Kidney (tissue), 22 donors: ENCODE measurements at places on chromosomes 4 and X. TPM values are rescaled to one million over a fixed set of nuclear protein-coding genes. Genes with fewer than 3 reads are reported as not detected.

MAGEB2 gene
- total RNA-seq, result 0.16 TPM

SFRP2 gene
- total RNA-seq, result 4.1 TPM

AREG gene
- 11.8 TPM for total RNA-seq

OPHN1 gene
- total RNA-seq, result 9.5 TPM

GRCh38 chrX:38870361-38870895, 69.2 kb downstream of the MID1IP1 start:
- DNase-seq, result no peak

GRCh38 chr4:139535871-139536234, 20.2 kb downstream of the SETD7 start:
- DNase-seq, result no peak

GRCh38 chrX:133215747-133216146, 2.4 kb downstream of the TFDP3 start:
- DNase-seq, result peak; percentile 24

DNA sequence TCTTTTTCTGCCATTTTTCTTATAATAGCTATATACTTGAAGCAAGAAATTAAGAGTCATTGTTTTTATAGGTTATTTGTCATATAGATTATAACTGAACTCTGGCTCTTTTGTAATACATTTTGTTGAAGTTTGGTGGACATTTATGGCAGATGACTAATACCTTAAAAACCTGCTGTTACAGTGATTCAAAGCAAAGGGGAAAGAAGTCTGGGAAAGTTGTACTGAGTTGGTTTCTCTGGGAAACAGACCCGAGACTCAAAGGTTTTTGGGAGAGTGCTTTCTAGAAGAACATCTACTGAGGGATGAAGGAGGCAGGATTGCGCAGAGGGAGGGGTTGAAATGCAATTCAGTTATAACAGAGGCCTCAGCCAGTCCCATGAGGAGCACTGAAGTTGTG, 35.9 kb downstream of the NAP1L5 start:
- no peak for DNase-seq

GRCh38 chr4:99998062-99998867, 48.2 kb upstream of the H2AZ1 start:
- DNase-seq, result peak; percentile 31

DNA sequence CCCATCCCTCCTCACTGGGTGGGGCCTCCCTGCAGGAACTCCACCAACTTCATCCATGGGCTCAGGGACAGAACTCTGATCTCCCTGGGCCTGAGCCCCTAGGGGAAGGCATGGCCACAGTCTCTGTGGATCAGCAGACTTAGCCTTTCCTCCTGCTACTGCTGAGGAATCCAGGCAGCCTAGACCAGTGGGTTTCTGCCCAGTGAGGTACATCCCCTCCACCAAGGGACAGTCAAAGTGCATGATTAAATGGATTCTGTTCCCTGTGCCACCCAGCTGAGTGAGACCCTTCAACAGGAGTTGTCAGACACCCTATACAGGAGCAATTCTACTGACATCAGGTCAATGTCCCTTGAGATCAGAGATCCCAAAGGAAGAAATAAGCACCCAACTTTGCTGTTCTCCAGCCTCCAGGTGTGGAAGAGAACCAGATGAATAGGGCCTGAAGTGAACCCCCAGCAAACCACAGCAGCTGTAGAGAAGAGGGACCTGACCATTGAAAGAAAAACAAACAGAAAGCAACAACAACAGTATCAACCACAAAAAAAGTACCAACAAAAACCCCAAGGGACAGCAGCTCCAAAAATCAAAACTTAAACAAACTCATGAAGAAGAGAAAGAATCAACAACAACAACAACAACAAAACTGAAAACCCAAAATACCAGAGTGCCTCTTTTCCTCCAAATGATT, 84.8 kb downstream of the CHIC1 start:
- no peak for DNase-seq

GRCh38 chr4:171924746-171925376, 111.7 kb downstream of the GALNTL6 start:
- DNase-seq, result no peak

DNA sequence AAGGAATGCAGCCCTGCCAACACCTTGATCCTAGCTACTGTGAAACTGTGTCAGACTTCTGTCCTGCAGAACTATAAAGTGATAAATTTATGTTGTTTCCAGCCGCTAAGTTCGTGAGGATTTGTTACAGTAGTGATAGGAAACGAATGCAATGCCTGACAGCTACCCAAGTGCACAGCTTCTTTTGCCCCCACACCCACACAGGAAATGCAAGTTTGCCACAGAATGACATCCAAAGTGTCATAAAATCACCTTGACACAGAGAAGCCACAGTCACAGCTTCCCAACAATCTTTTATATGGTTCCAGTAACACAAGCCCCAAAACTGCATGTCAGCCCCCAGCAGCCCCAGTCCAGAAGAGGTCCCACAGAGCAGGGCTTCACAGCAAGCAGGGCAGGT, 216.9 kb upstream of the S100G start:
- no peak for DNase-seq

DNA sequence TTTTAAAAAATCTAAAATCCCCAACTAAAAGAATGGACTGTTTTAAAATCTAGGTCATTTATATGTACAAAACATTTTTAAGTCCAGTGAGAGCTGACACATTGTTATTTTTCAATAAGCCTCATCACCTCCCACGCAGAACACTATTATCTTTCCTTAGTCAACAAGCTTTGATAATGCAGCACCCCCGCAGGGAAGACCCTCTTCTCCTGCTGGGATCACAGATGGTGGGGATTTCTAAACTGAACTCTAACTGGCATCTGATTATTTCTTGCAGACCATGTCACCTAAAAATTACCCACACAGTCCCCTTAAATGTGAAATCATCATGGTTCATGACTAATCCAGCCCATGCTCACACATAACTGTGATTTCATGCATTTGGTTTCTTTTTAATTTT, 11.6 kb downstream of the SYTL4 start:
- no peak for DNase-seq

DNA sequence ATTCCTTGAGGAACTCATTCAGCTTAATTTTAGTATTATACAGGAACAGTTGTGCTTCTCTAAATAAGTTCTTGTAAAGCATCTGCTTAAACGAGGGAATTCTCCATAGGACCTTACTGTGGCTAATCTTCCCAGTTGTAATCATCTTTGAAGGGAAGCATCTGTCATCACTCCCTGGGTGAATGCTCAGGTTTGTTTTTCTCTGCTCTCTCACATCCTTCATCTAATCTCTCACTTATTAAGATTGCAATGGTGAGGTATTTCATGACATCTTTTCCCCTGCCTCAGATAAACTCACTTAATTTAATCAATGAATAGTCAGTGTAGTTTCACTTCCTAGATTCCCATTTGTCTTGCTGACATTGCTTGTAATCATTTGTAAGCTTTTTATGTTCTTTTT, 121.8 kb upstream of the ADAMTS3 start:
- DNase-seq, result no peak

GRCh38 chrX:134932528-134933217, 58.1 kb upstream of the SMIM10 start:
- peak; percentile 20 for DNase-seq

GRCh38 chrX:24561121-24561520, 86.0 kb downstream of the PCYT1B start:
- no peak for DNase-seq
